ENCODE measurements at places on chromosomes 11 and 22.

- DNase-seq = no peak
Observed at GRCh38 chr22:30889996-30890480, 78.5 kb downstream of the MORC2 start.

DNA sequence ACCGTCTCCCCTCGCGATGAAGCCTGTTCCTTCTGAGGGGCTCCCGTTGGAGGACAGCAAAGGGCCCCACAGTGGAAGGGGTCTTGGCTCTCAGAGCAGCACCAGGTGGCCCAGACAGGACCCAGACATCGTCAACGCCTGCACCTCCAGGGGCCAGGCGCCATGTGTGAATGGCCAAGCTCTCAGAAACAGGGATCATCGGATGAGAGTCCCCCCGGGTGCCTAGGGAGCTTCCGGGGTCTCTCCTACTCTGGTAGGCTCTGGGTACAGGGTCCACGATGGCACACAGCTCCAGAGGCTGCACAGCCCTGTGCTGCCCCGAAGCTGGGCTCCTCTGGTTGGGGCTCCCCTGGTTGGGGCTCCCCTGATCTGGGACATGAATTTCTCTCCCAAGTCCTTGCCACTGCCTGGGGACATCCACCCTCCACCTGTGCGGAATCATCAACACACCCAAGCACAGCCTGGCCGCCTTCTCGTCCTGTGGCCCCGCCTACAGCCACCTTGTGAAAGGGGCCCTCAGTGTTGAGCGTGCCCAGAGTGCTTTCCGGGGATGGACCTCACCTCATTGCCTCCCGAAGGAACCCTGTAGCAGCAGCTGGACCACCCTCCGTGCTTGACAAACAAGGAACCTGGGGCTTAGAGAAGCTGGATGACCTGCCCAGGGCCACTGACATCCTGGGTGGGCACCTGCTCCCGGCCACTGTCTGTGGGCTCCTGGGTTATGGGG lies 929.0 kb downstream of the BRD1 start:
- no peak for DNase-seq

DNA sequence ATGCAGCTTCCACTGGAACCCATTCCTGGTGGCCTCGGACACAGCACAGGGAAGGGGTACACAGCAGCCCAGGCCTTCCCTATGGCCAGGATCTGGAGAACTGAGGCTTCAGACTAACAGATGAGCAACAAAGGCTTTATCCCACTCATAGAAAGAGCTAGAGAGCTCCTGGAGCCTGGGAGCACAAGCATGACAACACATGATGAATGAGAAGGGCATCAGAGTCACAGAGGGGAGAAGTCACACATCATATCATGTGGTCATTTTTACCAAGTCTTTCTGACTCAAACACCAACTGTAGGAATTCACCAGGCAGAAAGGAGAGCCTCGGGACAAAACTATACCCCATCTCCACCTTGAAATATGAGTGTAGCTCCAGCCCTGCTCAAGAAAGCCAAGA lies 43.2 kb downstream of the NRXN2 start:
- DNase-seq = no peak

DNA sequence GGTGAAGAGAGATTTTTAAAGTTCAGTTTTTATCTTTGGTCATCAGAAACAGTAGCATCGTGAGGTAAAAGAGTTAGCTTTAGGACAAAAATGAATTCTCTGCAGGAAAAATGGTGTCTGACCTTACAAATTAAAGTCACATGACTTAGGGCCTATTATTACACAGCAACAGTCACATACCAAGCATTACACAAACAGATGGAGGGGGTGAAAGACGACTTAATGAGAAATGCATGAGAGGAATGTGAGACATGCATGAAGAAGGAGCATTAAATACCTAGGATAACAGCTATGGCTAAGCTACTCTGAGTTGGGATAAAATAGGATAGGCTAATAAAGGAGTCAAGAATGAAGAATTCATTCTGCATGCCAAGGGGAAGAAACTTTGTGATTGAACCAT lies 77.5 kb downstream of the BLID start:
- no peak for DNase-seq

GRCh38 chr11:107566569-107566968 lies 1.0 kb upstream of the ALKBH8 start:
- DNase-seq = no peak

GRCh38 chr22:31302006-31302405 lies 9.7 kb upstream of the PIK3IP1 start:
- no peak for DNase-seq

GRCh38 chr11:130037058-130037457 lies 32.6 kb upstream of the APLP2 start:
- DNase-seq = no peak

GRCh38 chr22:22200569-22201184 lies 43.9 kb upstream of the VPREB1 start:
- DNase-seq = no peak

GRCh38 chr11:65473278-65473860 lies 25.5 kb upstream of the MALAT1 start:
- DNase-seq = no peak

GRCh38 chr22:43841742-43842141 lies 20.6 kb downstream of the SULT4A1 start:
- DNase-seq = no peak

DNA sequence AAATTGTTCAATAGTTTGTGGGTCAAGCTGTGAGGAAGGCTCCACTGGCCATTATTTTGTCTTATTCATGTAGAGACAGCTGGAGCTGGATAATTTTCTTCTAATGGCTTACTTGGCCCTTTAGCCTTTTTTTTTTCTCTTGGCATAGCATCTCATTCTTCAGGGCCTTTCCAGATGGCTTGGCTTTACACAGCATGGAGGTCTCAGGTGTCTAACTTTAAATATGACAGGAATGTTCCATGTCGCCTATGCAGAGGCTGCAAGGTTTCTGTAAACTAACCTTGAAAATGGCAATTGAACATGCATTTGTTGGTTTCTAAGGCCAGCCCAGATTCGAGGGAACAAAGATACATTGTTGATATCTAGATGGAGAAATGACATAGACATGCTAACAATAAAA lies 247.9 kb upstream of the CNTN5 start:
- DNase-seq = no peak

DNA sequence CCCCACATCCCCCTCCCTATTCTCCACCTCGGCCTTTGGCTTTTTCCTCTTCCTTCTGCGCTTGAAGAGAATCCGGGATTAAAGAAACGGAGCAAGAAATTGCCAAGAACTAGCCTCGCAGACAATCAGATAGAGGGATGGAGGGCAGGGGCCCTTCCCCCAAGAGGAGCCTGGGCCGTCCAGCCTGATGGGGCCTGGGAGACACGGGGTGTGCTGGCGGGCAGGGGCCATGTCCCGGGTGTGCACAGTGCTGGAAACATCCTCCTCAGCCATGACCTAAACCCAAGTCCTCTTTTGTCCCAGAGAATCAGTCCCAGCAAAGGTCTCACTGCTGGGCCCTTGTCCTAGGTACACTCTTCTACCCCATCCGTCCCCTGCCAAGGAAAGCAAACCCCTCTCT lies 47.7 kb upstream of the LMO1 start:
- DNase-seq = no peak

- no peak for DNase-seq
Observed at GRCh38 chr11:116787436-116787785, 412 bp downstream of the ZPR1 start.

DNA sequence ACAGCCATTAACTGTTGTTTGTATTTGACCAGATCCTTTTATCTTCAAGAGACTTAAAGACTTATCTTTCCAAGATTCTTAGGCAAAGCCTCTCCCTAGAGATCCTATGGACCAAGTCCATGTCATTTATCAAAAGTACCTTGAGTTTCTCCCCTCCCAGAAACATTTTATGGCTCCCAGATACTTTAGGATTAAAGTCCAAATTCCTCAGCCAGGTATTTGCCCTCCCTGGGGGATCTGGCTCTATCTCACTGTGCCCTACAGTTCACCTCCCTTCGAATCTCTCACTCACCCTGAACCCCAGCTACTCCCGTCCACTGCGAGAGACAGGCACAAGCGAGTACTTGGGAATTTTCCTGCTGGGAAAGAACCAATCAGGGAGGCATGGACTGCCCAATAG lies 11.9 kb downstream of the MS4A8 start:
- no peak for DNase-seq

DNA sequence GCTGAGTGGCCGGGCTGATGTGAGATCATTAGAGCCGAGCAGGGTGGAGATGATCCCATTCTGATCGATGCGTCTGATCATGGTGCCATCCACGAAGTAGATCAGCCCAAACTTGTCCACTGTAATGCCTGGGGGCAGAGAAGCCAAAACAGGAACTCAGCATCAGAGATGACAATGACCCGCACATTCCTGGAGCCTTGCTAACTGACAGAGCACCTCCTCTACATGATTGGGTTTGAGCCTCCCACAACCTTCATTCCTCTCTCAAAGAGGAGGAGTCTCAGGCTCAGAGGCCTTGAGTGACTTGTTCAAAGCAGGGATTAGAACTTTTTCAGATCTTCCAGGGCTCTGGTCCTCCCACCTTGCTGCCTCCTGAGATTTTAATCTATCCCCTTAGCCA lies 133.7 kb upstream of the NARS2 start:
- DNase-seq = no peak

Measured in DND-41 (cell line).